ENCODE measurements at places on chromosomes 16 and 17.

GRCh38 chr17:59914274-59914854 is 21.4 kb downstream of the RPS6KB1 start:
- H3K27me3 ChIP-seq = no peaks in the 10 kb centered on the region
- no peak for DNase-seq
- H3K27ac ChIP-seq = no peak overlapping the region
- H3K4me1 ChIP-seq = peaks cover 4% of the 10 kb centered on the region

GRCh38 chr17:82053556-82054263 is 2.0 kb downstream of the GPS1 start:
- no peak overlapping the region for H3K27ac ChIP-seq
- H3K36me3 ChIP-seq = peaks cover 55% of the 10 kb centered on the region
- H3K4me3 ChIP-seq = no peak overlapping the region

GRCh38 chr17:1082579-1082978 is 85.7 kb downstream of the TIMM22 start:
- H3K27ac ChIP-seq = no peak overlapping the region
- H3K27me3 ChIP-seq = no peaks in the 10 kb centered on the region
- DNase-seq = no peak
- peaks cover 38% of the 10 kb centered on the region for H3K4me1 ChIP-seq
- H3K36me3 ChIP-seq = no peaks in the 10 kb centered on the region

DNA sequence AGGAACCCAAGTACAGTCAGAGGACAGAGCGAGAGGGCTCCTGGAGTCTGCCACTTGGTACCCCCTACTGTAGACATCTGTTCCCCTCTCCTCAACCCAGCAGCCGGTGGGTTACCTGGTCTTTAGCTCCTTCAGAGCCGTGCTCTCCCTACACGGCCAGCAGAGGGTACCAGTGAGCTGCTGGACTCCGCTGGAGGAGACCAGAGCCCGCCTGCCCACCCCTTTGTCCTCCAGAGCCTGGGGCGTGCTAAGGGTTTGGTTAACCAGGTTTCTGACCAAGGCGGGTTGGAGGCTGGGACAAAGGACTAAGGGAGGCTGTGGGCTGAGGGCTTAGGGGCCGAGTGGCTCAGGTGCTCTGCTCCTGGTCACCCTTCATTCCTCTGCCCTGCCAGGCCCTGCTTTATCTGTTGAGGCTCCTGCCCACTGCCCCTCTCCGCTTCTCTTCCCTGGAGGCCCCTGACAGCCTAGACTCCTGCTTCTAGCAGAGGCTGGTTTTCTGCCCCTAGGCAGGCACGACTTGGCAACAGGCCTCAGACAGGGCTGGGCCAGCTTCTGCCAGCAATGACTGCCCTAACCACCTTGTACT is 2.7 kb upstream of the HSD11B2 start:
- H3K36me3 ChIP-seq = no peaks in the 10 kb centered on the region
- no peak for DNase-seq
- peaks cover 60% of the 10 kb centered on the region for H3K4me1 ChIP-seq
- H3K27ac ChIP-seq = peak overlapping the region; percentile 78

GRCh38 chr17:47801176-47801765 is 20.3 kb downstream of the OSBPL7 start:
- H3K27me3 ChIP-seq = no peaks in the 10 kb centered on the region
- DNase-seq = peak; percentile 72
- no peaks in the 10 kb centered on the region for H3K4me1 ChIP-seq
- no peaks in the 10 kb centered on the region for H3K36me3 ChIP-seq
- no peak overlapping the region for H3K27ac ChIP-seq

DNA sequence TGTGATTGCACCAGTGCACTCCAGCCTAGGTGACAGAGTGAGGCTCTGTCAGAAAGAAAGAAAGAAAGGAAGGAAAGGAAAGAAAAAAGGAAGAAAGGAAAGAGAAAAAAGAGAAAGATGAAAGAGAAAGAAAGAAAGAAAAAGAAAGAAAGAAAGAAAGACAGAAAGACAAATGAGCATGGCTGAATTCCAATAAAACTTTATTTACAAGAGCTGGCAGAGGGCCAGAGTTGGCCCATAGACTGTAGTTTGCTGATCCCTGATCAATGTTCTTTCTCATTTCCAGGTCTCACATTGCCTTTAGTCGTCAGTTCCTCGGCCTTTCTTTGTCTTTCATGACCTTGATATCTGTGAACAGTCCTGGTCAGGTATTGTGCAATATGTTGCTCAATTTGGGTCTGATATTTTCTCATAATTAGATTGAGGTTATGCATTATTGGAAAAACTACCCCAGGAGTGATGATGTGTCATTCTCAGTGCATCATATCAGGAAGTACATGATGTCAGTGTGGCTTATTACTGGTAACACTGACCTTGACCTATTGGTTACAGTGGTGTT is 68.5 kb upstream of the MED9 start:
- no peaks in the 10 kb centered on the region for H3K4me1 ChIP-seq
- H3K4me3 ChIP-seq = no peak overlapping the region
- H3K27ac ChIP-seq = no peak overlapping the region
- no peak for DNase-seq
- no peaks in the 10 kb centered on the region for H3K27me3 ChIP-seq
- no peaks in the 10 kb centered on the region for H3K36me3 ChIP-seq

GRCh38 chr17:559551-560431 is 154.8 kb downstream of the VPS53 start:
- DNase-seq = peak; percentile 92
- peaks cover 17% of the 10 kb centered on the region for H3K36me3 ChIP-seq
- no peaks in the 10 kb centered on the region for H3K27me3 ChIP-seq

DNA sequence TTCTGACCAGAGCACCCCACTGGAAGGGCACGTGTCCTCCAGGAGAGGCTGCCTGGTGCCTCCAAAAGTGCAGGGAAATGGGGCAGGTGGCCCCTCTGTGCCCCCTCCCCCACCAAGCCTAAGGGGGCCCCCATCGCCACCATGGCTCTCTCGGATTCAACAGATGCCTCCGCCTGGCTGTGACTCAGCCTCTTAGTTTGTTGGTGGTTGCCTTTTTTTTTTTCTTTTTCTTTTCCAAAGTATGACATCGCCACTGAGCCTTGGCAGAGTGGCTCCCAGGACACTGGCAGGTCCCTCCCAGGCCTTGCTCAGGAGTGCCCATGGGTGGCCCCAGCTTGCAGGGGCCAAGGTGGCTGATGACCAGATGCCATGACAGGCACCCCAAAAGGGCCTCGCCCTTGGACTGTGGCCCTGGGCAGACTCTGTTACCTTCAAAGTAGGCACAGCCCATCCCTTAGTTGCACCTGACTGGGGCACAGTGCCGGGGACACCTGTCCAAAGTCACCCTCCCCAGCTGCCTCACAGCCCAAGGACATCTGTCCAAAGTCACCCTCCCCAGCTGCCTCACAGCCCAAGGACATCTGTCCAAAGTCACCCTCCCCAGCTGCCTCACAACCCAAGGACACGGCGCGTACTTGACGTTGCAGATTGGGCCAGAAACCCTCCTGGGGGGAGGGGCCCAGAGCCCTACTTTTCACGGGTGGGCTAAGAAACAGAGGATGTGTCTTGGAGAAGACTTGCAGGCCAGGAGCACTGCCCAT is 29.6 kb downstream of the NPTX1 start:
- DNase-seq = no peak
- H3K27ac ChIP-seq = no peak overlapping the region
- no peaks in the 10 kb centered on the region for H3K4me1 ChIP-seq
- no peaks in the 10 kb centered on the region for H3K27me3 ChIP-seq

GRCh38 chr17:65294181-65294719 is 157.1 kb downstream of the RGS9 start:
- H3K4me1 ChIP-seq = peaks cover 5% of the 10 kb centered on the region
- no peak overlapping the region for H3K4me3 ChIP-seq
- DNase-seq = no peak
- no peak overlapping the region for H3K27ac ChIP-seq
- no peaks in the 10 kb centered on the region for H3K36me3 ChIP-seq

- H3K27ac ChIP-seq = no peak overlapping the region
- no peaks in the 10 kb centered on the region for H3K36me3 ChIP-seq
- DNase-seq = no peak
Observed at GRCh38 chr16:83420206-83420760, 387.5 kb upstream of the HSBP1 start.

DNA sequence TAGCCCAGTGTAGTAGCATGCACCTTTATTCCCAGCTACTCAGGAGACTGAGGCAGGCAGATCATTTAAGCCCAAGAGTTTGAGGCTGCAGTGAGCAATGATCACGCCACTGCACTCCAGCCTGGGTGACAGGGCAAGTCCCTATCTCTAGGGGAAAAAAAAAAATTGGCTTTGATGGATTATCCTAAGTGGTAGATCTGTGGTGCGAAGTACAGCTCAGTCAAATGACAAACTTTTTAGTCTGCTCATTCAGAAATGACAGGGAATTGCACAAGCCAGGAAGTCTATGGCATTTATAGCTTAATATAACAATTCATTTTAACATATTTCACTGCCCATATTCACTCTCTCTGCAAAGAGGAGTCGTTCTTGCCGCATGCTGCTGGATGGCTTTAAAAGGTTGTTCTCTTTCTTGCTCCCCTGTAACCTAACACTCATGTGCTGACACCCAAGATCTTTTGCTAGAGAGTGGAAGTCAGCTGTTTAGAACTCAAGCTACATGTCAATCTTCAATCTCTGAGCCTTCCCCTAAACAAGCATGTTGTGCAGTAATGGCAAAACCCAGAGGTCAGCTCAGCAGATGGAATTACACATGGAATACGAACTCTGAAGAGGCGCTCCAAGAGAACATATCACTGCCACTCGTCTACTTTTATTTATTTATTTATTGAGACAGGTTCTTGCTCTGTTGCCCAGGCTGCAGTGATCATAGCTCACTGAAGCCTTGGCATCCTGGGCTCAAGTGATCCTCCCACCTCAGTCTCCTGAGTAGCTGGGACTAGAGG is 32.8 kb downstream of the RNF157 start:
- no peaks in the 10 kb centered on the region for H3K36me3 ChIP-seq
- no peaks in the 10 kb centered on the region for H3K27me3 ChIP-seq
- no peaks in the 10 kb centered on the region for H3K4me1 ChIP-seq
- no peak overlapping the region for H3K27ac ChIP-seq
- no peak for DNase-seq

GRCh38 chr17:35284955-35285354 is 42.1 kb downstream of the SLFN5 start:
- H3K4me3 ChIP-seq = no peak overlapping the region
- DNase-seq = no peak
- no peaks in the 10 kb centered on the region for H3K27me3 ChIP-seq
- no peak overlapping the region for H3K27ac ChIP-seq
- no peaks in the 10 kb centered on the region for H3K4me1 ChIP-seq
- H3K36me3 ChIP-seq = no peaks in the 10 kb centered on the region

DNA sequence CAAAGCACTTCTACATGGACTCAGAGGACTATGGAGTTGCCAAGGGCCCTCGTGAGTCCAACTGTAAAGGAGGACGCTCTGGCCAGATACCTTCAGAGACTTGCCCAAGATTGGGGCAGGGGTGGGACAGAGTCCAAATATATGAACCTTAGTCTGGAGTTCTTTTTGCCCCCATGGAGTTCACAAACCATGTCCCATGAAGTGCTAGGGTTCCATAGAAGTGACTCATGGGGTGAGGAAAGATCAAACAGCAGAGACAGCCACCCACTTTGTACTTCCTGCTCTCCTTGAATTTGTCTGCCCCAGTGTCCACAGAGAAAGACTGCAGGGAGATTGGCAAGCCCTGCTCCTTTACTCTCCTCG is 29.0 kb downstream of the SRL start:
- H3K27me3 ChIP-seq = no peaks in the 10 kb centered on the region
- peaks cover 30% of the 10 kb centered on the region for H3K4me1 ChIP-seq
- peak overlapping the region; percentile 68 for H3K27ac ChIP-seq
- H3K36me3 ChIP-seq = no peaks in the 10 kb centered on the region
- no peak for DNase-seq
- H3K4me3 ChIP-seq = no peak overlapping the region

GRCh38 chr16:12559714-12560113 is 244.0 kb downstream of the CPPED1 start:
- no peak overlapping the region for H3K4me3 ChIP-seq
- no peaks in the 10 kb centered on the region for H3K36me3 ChIP-seq

DNA sequence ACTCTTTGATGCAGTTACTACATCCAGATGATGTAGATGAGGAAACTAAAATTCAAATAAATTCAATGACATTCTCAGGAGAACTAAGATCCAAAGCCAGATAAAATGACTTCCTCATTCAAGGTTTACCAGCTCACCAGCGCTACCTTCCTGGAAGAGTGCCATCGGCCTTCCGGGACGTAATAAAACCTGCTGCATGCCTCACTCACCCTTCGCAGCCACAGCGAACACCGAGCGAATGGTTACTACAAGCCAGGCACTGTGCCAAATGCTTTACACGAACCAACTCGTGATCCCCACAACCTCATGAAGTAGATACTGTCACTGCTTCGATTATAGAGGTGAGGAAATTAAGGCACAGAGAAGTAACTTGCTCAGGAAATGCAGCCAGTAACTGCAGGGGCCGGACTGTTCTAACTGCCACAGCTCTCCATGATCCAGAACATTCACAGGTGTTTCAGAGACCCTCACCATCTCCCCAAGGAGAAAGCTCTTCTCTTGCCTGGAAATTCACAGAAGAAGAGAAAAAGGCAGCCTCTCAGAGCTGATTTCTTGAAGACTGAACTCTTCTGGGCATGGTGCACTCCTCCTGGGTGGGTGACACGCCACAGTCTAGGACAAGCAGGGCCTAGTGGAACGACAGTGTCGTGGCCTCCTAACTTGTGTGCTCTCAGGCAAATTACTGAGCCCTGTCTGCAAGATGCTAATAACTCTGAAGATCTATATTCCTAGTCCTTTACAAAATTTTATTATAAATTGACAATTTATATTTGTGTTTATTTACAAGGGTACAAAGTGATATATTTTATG is 46.8 kb downstream of the HIC1 start:
- no peaks in the 10 kb centered on the region for H3K36me3 ChIP-seq
- no peak overlapping the region for H3K4me3 ChIP-seq
- DNase-seq = no peak
- peaks cover 18% of the 10 kb centered on the region for H3K4me1 ChIP-seq
- no peak overlapping the region for H3K27ac ChIP-seq

DNA sequence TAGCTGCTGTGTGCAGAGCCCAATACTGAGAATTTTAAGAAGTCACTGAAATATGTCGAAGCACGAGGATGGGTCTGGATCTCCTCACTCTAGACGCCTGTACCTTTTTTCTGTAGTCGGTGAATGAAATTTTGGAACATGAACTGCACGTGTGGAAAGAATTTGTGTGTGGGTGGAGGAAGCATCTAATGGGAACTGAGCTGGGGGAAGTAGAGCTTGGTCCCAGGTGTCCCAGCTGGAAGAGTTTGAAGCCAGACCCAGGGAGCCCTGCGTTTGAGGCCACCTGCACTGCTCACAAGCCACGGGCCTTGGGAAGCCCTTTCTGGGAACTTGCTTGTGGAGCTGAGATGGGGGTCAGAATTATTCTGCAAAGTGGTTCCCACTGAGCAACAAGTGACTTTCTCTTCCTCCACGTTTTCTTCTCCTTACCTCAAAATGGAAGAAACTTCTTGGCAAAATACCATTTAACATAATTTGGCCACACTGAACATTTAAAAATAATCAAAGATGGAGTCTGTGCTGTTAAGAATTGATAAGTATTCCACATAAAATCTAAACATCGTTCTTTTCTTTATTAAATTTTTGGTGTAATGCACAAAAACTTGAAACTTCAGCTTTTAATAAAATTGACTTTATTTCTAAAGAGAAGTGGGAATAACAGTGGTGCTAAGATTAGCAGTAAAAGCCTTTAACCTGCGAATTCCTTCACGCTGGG is 163.8 kb downstream of the PRKCA start:
- peaks cover 60% of the 10 kb centered on the region for H3K4me1 ChIP-seq
- H3K36me3 ChIP-seq = no peaks in the 10 kb centered on the region
- no peak for DNase-seq
- H3K27me3 ChIP-seq = no peaks in the 10 kb centered on the region

GRCh38 chr17:79839356-79840268 is at the start of gene CBX4:
TSS of gene CBX4 (minus strand) at chr17:79839440. CDS start at chr17:79839251, 189 bp downstream.
- H3K27me3 ChIP-seq = peaks cover 12% of the 10 kb centered on the region
- H3K36me3 ChIP-seq = peaks cover 7% of the 10 kb centered on the region
- H3K4me1 ChIP-seq = peaks cover 76% of the 10 kb centered on the region
- no peak for DNase-seq
- H3K4me3 ChIP-seq = peak within 1 kb of the TSS; percentile 72
